H4 (cell line): ENCODE measurements at places on chromosomes 6 and 20. TPM values are rescaled to one million over a fixed set of nuclear protein-coding genes. Genes with fewer than 3 reads are reported as not detected.

DNA sequence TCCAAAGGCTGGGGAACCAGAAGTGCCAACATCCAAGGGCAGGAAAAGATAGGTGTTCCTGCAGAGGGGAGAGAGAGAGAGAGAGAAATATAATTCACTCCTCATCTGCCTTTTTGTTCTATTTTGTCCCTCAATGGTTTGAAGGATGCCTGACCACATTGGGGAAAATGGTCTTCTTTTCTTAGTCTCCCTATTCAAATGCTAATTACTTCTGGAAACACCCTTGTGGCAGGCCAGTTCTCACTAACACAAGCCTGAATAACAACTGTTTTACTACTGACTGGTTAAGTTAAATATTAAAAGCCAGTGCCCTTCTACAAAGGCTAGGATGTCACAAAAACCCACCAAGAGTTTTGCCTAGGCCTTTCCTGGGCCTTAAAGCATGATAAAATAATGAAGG lies 425.4 kb upstream of the HTR1E start:
- no peak for DNase-seq

GRCh38 chr20:58140787-58141425 lies 87.5 kb downstream of the ANKRD60 start:
- DNase-seq, result no peak

C6orf118 gene
- total RNA-seq, result not detected in 2 replicates

DNA sequence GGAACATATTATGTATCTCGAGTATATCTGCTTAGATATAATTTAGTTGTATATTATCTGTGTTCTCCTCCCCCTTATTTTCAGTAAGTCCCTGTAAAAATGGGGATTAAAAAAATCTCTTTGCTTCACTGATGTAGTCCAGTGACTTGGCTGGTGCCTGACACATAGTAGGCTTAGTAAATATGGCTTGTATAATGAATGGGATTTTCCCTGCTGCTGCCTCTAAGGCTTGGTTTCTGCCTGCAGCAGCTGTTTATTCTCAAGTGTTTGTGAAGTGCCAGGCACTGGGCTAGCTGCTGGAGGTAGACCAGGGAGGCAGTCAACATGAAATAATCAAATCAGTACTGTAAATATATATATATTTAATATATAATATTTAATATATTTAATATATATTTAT lies 1.6 kb upstream of the ZFP64 start:
- DNase-seq, result no peak

DNA sequence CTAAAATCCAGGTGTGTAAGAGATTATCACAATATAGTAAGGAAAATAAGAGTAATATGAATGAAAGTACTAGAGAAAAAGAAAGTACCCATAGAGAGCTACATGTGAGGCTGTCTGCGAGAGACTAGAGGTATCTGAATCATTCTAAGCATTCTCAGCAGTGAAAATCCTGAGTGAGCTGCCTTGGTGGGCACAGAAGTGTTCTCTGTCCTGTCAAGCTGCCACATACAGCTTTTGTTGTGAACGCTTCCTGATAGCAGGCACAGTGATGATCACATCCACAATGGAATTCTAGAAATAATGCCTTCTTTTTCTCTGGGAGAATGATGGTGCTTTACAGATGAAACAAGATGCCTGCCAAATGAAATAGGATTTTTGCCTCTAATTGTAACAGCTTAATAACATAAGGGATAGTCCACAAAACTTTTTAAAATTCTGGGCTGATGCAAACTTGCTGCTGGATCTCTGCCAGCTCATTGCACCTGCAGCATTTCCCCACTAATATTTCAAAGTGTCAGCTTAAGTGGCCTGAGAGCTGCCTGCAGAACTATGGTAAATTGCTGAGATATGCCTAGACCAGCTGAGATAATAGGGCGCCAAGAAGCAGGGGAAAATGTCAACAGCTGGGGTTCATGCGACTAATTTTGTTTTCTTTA lies 620.5 kb downstream of the DOK5 start:
- DNase-seq, result no peak

DNA sequence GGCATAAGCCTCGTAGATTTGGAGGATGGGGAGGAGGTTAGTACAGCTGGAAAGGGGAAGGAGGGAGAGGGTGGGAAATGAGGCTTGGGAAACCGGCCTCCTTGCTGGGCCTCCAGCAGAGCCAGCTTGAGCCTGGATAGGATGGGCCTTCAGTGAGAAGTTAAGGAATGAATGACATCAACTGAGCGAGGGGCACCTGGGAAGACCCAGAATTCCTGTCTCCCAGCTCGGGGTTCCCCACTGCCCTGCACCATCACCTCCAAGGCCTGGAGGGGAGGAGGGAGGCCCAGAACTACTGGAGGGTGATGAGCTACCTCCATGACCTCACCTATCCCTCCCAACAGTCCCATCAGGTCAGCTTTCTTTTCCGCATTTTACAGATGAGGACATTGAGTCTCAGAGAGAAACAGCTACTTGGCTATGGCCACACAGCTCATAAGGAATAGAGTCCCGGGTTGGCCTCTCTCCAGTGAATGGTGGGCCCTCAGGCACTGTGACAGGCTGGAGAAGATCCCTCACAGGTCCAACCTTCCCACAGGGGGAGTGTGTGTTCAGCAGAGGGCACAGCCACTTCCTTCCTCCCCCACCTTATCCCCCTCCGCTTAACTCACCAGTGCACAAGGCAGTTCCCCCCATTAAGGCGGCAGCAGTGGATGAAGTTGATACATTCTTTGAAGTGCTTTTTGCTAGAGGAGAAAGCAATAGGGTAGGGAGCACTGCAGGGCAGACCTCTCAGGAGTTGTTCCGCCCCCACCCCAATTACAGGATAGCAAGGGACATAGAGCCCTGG lies 6.8 kb downstream of the DUSP15 start:
- DNase-seq, result no peak

DNA sequence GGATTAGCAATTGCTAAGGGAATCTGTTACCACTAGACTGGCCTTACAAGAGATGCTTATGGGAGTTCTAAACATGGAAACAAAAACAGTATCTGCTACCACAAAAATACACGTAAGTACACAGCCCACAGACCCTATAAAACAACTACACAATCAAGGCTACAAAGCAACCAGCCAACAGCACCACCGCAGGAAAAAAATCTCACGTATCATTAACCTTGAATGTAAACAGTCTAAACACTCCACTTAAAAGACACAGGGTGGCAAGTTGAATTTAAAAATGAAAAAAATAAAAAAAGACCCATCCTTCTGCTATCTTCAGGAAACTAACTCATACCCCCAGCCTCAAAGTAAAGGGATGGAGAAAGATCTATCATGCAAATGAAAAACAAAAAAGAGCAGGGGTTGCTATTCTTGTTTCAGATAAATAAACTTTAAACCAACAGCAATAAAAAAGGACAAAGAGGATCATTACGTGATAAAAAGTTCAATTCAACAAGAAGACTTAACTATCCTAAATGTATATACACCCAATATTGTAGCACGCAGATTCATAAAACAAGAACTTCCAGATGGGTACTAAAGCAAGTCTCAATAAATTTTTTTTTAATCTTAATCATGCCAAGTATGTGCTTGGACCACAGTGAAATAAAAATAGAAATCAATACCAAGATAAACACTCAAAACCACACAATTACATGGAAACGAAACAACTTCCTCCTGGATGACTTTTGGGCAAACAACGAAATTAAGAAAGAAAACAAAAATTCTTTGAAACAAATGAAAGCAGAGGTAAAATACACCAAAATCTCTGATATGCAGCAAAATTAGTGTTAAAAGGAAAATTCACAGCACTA lies 52.3 kb downstream of the RNGTT start:
- no peak for DNase-seq

GRCh38 chr6:41488433-41489119 lies 57.6 kb upstream of the FOXP4 start:
- DNase-seq, result peak; percentile 82

DNA sequence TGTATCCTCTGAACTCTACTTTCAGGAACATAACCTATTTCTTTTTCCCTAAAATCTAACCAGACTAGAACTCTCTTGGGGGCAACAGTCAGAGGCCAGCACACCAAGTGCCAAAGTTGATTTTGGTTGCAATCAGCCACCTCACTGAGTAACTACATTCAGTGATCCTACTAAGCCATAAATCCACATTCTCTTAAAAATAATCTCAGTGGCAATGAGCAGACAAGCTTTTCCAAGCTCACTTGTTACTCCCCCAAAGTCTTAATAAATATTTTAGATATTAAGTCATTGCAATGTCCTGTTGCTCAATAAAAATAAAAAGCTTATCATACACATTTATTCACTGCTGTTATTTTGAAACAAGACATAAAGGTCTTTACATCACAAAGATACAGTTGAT lies 9.8 kb downstream of the RGS17 start:
- DNase-seq, result no peak

DNA sequence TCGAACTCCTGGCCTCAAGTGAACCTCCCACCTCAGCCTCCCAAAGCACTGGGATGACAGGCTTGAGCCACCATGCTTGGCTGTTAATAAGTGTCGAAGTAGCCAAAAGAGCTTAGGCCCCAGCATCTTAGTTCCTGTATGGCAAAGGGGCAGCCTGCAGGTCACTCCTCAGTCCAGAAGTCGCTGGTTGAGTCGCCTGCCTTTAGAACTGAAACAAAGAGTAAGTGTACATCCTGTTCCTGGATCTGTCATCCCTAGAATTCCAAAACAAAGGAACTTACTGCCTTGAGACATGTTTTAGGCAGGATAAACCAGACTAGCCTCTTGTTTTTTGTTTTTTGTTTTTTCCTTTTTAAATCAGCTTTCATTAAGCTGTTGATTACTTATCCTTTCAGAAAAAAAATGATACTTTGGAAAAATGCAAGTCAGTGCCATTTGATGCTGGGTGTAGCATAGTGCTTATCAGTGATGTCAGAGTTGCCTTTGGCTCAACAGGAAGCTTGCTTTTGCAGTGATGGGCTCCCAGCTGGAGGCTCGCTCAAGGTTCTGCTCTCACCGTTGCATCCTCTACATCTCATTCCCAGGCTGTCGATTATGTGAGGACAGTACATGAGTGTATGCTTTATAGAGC lies 9.0 kb downstream of the ACTR5 start:
- DNase-seq, result no peak

NKAIN4 gene
- 0.78 TPM in 1 of 2 replicates, not detected in the other for total RNA-seq
